GM23248 (cell line): ENCODE measurements at places on chromosomes 4 and X.
A peak's percentile ranks its signal among the peaks of the same experiment; 100 is the strongest.

- DNase-seq, result peak; percentile 81
Observed at GRCh38 chr4:156799121-156799589, 172.4 kb downstream of the PDGFC start.

- DNase-seq, result peak; percentile 84
Observed at GRCh38 chr4:57102050-57102624, 8.0 kb downstream of the IGFBP7 start.

DNA sequence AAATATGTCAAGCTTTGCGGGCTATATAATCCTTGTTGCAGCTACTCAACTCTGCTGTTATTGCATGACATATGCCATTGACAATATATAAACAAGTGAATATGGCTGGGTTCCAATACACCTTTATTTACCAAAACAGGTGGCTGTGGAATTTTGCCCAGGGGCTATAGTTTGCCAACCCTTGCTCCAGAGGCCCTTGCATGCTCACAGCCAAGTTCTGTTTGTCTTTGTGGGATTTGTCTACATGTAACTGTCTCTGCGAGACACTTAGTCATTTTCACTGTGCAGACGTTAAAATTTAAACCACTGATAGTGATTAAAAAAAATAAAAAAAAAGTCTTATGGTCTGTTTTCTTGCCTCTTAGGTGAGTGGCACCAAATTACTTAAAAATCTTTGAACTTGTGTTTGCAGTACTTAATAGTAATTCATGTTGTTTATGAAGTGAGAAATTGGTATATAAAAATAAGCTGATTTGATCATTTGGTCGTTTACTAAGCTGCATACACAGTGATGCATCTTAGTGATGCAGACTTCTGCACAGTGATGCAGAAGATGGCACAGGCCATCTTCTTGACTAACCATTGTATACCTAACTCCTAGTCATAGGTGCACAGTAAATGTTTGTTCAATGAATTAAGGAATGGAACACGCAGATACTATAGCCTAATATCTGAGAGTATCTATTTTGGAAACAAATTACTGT lies 170.9 kb downstream of the FRMPD4 start:
- no peak for DNase-seq

DNA sequence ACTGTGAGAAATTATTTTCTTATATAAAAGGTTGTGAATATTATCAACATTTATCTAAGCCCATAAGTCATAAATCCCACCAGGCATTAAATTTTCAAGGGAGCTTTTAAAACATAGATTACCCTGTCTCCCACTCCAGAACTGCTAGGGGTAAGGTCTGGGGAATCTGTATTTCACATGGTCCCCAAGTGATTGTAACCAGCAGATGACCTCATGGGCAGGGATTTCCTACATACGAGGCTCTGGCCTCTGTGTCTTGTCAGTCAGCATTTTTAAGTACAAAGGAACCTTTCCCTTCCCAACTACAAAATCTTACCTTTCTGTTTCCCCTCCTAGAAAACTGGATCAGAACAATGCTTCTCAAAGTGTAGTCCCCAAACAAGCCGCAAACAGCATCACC lies 188.6 kb downstream of the TSPAN5 start:
- peak; percentile 23 for DNase-seq

DNA sequence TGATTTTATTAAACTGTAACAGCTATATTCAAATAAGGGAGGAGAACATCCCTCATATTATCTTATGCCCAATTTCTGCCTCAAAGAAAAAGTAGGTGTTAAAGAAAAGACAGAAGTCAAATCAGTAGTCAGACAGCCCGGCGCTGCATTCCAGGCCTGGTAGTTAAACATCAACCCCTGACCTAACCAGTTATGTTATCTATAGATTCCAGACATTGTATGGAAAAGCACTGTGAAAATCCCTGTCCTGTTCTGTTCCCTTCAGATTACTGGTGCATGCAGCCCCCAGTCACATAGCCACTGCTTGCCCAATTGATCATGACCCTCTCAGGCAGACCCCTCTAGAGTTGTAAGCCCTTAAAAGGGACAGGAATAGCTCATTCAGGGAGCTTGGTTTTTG lies 269.9 kb upstream of the GALNT7 start:
- DNase-seq, result no peak

DNA sequence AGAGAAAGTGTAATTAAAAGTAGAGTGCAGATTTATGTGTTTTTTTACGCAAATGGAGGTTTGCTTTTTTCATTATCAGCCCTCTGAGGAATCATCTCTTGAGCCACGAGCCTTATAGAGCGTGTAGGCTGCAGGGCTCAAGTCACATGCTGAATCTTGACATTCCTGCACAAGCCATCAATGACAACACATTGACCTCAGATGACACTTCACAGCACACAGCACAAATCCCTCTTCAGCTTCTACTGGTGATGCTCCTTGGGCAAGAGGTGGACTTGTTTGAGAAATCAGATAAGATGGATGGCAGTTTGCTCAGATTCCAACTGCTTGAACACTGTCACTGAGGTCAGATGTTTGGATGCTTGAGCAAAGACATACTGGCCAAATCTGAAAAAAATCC lies 250.6 kb downstream of the SNCA start:
- no peak for DNase-seq

GRCh38 chrX:120140293-120140981 lies 18.0 kb upstream of the RHOXF2 start:
- DNase-seq, result no peak

GRCh38 chr4:42751587-42751986 lies 94.7 kb upstream of the ATP8A1 start:
- no peak for DNase-seq

DNA sequence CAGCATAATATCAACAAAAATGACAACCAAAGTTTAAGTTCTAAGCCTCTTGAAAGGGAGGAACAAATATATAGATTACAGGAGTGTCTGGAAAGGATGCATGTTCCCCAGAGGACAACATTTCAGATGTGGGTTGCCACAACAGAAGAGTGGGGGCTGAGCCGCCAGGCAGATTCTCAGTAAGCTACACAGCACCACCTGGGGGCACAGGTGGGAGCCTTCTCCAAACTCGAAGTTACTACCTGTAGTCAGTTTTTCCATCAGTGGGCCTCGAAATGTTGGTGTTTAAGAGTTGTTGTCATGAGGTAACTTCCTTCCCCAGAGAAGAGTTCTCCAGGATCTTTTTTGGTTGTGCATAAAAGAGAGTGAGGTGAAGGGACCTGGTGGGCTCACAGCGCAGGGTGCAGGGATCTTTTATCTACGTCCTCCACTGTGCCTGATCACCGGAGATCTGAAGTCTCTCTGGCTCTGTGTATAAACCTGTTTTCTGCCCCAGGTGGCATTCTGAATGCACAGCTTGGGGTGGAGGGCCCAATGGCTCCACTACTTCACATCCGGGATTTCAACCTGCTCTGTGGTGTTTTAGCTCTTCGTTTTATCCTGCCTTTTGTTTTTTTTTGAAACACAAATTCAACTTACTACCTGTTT lies 58.4 kb upstream of the STS start:
- DNase-seq, result no peak

DNA sequence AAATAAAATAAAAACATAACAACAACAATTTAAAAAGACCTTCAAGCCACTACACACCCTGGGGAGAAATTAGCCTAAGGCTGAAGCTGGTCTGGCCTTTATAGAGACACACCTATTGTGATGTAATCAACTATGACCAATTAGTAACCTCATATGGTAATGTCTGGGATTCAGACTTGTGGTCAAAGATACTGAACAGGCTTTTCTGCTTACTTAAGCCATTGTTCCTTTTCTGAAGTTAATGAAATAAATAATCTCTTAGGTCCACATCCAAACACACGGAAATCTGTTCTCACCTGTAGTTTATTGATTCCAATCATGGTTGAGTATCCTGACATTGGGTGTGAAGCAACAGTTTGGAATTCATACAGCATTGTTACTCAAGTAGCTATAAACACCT lies 152.5 kb downstream of the PLS3 start:
- DNase-seq, result peak; percentile 13

GRCh38 chr4:133402616-133403015 lies 253.5 kb downstream of the PCDH10 start:
- no peak for DNase-seq

GRCh38 chr4:24858026-24858425 lies 54.8 kb downstream of the CCDC149 start:
- peak; percentile 69 for DNase-seq

DNA sequence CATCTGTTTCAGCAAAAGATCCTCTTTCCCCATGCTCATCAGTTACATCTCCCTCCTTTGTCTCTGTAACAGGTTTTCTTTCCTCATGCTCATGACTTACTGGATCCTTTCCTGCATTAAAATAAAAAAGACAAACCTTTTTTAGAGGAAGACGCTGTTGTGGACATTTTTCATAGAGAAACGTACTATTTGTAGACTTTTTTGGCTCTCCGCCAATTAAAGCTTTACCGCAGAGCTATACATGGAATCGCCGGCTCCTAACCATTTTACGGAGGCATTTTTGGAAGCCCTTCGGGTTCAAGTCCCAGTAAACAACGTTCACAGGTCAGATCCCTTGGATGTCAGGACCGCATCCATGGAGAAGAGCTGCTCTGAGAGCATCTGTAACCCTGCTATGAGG lies 1.3 kb downstream of the FAM9C start:
- no peak for DNase-seq

- DNase-seq, result no peak
Observed at GRCh38 chr4:17618926-17619325, 4.5 kb downstream of the MED28 start.

DNA sequence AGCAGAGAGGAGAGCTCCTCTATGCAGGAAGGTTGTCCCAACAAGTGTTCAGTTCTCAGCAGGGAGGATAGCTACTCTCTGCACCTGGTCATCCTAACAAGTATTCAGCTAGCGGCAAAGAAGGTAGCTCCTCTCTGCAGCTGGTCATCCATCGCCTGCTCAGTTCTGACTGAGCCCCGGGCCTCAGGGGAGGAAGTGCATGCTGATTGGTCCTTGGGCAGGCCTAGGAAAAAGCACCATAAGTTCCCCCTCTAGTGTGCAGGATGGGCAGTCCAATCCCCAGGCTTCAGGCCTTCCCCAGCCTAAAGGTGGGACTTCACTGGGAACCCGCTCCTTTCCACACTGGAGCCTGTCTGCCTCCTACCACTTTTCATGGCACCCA lies 4.4 kb upstream of the FBXW7 start:
- no peak for DNase-seq

DNA sequence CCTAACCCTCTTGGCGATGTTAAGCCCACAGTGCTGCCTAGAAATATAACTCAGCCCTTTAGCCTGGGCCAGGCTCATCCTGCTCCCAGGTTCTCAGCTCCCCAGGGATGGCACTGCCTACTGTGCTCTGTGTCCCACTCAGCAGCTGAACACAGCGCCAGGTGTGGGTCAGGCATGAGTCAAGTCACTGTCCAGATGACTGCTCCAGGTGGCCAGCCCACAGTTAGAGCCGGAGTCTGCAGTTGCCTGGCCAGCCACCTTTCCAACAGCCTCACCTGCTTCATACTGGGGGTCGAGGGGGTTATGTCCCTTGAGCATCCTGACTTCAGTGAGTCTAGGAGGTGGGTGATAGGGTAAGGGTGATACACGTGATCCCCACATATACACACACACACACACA lies 48.4 kb downstream of the TBC1D14 start:
- DNase-seq, result no peak

GRCh38 chrX:136221851-136222513 lies 29.2 kb downstream of the MAP7D3 start:
- DNase-seq, result no peak

DNA sequence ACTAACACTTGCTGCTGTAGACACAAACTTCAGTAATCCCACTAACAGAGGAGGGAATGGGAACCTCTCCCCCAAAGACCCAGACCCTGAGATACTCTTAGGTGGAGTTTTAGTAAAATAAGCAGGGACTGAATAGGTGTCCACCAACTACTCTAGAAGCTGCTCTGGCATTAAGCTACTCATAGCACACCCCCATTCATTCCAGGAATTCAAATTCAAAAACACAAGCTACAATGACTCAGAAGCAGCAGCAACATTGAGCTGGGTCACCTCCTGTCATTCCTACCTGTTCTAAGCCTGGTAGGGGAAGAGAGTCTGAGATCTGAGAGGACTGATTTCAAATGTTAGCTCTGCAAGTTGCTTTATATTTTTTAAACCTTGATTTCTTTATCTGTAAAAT lies 135.4 kb upstream of the FRMPD4 start:
- peak; percentile 2 for DNase-seq

DNA sequence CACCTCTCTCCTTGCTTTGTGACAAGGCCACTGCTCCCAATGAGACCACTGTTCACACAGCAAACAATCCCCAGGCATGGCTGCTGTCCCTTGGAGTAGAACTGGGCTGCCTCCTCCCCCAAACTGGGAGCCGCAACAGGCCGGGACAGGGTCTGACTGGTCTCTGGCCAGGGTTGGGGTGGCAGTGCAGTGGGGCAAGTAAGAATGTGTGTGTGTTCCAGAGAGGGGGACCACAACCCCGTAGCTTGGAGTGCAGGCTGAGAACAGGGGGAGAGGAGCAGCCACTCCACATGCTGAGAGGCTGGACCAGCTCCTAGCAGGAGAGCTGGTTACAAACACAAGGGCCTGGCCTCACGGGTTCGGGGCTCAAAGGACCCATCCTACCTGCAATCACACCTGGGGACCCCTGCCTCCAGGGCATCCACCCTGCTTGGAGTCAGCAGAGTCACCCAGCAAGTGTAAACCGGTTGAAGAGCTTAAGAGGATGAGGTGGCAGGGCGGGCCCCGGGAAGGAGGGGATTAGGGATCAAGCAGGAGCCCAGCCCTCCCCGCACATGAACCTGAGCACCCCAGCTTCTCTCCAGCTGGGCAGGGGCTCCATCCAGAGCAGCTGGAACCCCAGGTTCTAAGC lies 3.8 kb upstream of the ZNF185 start:
- no peak for DNase-seq

- DNase-seq, result no peak
Observed at GRCh38 chr4:88802138-88802537, 104.5 kb upstream of the NAP1L5 start.

- no peak for DNase-seq
Observed at GRCh38 chrX:120228187-120228908, 22.3 kb upstream of the ZBTB33 start.
